ENCODE measurements at places on chromosomes 4 and X.
A peak's percentile ranks its signal among the peaks of the same experiment; 100 is the strongest.

- DNase-seq, result no peak
These were observed 541.0 kb downstream of the SPRY1 start for GRCh38 chr4:123937581-123937980.

DNA sequence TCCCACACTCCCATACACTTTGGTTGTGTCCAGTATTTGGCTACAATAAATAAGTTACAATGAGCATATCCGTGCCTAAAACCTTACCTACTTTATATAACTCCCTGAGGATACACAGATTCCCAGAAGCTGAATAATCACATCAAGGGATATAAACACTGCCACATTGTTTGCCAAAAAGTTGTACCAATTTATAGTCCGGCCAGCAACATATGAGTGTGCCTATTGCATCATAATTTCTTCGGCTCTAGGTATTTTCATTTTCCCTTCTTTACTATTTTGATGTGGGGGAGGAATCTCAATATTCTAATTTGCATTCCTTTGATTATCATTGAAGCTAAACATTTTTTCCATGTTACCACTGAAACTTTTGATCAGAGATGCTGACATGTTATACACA is 146.4 kb downstream of the PCDH19 start:
- no peak for DNase-seq

DNA sequence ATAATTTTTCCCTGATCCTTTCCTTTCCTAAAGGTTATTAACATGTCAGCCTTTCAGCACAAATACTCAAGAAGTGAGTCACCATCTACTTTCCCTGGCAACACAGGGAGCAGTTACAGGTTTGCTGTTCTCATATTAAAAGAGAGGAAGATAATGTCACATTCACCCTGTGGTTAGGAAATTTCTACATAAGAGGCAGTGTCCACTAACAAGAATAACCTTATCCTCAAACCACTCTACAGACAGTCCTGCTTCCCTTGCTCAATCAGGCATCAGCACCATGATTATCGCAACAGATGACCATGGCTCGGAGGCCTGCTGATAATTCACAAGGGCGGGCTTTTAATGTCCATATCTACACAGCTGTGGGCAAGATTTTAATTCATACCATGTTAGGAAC is 30.9 kb downstream of the RNF150 start:
- DNase-seq, result no peak

DNA sequence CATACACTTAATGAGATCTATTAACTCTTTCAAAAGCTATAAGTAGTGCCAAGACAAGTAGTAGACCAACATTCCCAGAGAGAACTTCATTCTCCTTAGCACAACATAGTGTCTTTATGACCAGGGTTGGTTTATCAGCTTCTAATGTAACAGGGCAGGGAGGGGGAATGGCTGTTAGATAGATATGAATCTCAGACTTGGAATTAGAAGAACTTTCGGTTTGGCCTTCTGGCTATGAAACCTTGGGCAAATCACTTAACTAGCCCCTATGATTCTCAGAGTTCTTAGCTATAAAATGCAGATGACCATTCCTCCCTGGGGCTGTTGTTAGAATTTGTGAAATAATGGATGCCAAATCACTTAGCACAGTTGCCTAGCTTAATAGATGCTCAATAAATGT is 132.2 kb downstream of the SLC10A7 start:
- DNase-seq, result no peak

- no peak for DNase-seq
These were observed 269.3 kb upstream of the HS3ST1 start for GRCh38 chr4:11698033-11698432.

DNA sequence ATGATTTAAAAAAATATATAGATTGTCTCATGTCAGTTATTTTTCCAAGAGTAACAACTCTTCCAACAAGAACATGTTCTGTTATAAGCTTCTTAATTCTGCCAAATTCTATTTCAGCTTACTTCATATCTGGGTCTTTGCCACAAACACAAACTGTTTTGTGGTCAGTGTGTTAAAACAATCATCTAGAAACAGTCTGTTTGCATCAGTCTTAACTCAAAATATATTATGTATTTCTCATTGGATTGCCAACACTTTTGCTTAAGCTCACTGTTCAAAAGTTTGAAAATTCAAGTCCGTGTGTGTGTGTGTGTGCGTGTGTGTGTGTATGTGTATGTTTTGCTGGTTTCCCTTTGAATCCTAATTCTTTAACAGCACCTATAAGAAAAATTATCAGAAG is 752.3 kb upstream of the NDST4 start:
- DNase-seq, result no peak

DNA sequence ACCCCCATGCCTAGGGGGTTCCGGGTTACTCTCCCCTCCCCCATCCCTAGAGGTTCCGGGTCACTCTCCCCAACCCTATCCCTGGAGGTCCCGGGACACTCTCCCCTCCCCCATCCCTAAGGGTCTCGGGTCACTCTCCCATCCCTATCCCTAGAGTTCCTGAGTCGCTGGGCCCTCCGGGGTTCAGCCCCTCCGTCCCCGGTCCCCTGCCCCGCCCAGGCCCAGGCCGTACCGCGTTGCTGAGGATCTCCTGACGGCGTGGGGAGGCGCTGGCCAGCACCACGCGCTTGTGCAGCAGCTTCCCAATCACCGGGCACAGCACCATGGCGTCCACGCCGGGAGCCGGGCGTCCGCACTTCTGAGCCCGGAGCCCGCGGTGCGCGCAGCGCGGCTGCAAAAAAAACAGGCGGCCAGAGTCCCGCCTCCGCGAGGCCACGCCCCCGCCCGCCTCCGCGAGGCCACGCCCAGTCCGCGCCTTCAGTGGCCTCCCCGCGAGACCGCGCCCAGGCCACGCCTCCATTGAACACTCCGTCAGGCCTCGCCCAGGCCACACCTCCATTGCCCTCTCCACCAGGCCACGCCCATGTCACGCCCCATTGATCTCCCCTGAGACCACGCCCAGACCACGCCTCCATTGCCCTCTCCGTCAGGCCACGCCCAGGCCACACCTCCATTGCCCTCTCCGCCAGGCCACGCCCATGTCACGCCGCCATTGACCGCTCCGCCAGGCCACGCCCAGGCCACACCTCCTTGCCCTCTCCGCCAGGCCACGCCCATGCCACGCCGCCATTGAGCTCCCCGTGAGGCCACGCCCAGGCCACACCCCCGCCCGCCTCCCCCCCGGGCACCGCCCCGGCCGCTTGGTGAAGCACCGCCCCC is at the start of gene ASMTL:
TSS of gene ASMTL (minus strand) at position 394 of the 879 bp plus-strand sequence. CDS start at position 325, 69 bp downstream.
- DNase-seq, result no peak

GRCh38 chr4:52997132-52997416 is 135.0 kb downstream of the RASL11B start:
- DNase-seq, result no peak

DNA sequence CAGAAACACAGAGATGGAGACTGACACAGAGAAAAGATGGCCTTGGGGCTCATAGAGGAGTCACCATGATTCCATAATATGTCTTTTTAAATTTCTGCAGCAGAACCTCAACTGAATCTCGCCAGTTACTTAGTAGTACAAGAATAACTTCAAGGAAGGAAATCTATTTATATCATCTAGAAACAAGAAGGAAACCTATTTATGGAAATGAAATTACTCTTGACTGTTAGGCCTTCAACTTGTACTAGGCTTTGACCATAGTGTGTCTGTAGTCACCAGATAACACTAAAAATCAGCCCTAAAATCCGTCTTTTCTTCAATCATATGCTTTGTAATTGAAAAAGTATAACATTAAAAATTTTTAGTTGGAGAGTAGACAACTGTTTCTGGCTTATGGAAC is 740.4 kb downstream of the TRIML1 start:
- no peak for DNase-seq

DNA sequence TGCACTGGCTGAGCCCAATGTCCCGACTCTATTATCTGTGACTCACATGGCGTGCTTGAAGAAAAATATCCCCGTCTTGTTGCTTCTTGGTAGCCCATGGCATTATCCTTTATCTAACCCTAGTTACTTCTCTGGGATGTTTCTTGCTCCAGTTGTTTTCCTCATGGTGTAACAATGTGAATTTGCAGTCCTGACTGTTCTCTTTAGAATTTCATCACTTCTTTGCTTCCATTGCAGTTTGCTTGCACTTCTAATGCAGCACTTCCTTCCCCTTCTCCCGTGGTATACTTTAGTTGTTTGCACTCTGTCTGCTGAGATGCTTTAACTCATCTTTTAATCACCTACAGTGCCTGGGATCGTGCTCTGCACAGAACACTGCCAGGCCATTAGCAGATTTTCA is 126.9 kb downstream of the MAML3 start:
- DNase-seq, result no peak

DNA sequence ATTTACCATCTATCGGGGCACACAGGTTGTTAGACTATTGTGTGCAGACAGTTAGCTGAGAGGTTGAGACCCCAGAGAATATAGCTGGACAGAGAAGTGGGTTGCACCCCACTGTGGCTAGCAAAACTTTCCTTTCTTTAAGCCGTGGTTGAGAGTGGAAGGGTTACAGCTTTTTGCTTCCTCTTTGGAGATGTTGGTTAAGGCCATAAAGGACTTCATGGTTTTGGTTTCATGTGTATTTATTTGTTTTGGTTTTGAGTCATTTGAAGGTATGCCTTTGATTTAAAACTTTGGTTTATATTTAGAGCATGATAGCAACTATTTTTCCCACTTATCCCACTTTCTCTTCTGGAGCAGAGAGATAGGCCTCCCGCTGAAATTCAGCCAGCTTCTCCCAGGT is 274.3 kb upstream of the IL1RAPL1 start:
- DNase-seq, result no peak

GRCh38 chr4:147865926-147866325 is 134.0 kb downstream of the ARHGAP10 start:
- DNase-seq, result no peak

DNA sequence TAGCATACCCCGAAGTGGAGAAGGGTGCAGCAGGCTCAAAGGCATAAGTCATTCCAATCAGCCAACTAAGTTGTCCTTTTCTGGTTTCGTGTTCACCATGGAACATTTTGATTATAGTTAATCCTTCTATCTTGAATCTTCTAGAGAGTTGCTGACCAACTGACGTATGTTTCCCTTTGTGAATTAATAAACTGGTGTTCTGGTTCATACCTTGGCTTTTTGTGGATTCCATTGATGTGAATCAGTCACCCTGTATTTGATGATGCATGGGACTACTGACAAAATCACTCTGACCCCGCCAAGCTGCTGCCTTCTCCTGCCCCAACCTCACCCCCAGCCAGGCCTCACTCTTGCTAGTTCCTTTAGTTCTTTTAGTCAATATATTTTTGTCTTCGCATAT is 32.7 kb downstream of the F9 start:
- no peak for DNase-seq

- DNase-seq, result no peak
These were observed 4.2 kb upstream of the RGS12 start for GRCh38 chr4:3288571-3289094.

GRCh38 chr4:108172753-108173598 is 4.2 kb upstream of the LEF1 start:
- DNase-seq, result peak; percentile 9

DNA sequence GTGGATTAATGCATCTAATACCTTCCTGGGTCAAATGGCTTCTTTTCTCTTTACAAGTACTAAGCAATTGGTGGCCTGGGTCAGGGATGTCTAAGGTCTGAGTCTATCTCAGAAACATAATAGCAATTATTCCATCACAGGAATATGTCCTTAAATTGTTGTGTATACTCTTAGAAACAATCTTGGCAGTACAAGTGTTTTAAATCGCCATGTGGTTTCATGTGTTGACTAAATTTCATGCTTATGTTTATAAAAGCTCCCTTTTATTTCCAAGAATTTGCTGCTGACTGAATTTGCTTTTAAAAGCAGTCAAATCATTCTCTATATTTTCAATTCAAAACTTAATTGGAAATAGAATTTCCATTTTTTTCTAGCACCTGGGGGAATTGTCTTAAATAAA is 125.3 kb upstream of the PACRGL start:
- no peak for DNase-seq

DNA sequence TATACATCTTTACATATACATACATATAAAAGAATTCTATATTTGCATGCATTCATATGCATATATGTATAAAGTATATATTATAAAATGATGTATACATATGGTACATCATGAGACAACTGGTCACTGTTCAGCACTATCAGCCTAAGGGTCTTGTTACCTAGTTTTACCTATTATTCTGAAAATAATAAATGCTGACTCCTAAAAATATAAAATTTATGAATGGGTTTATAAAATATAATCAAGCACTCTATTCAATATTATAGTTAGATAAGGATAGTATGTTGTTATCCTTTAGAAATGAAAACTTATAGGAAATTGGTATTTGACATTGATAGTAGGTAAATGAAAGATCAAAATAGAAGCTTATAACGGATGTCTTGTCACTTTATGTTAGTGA is 324.2 kb downstream of the GBA3 start:
- DNase-seq, result no peak

DNA sequence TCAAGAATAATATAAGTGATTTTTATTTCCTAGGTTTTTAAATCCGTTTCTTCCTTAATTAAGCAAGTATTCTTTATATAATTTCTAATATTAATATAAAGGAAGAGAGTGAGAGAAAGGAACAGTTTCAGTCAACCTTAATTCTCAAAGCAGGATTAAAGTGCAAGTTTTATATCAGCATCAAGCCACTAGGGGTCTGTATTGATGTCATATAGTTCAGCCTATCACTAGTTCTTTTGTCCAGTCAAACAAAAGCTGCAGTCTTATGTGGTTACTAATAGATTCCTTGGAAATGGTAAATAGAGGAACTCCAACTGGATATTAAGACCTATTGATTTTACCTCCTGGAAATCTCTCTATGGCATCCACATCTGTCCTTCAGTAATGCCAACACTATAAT is 82.0 kb downstream of the NAP1L3 start:
- DNase-seq, result no peak

DNA sequence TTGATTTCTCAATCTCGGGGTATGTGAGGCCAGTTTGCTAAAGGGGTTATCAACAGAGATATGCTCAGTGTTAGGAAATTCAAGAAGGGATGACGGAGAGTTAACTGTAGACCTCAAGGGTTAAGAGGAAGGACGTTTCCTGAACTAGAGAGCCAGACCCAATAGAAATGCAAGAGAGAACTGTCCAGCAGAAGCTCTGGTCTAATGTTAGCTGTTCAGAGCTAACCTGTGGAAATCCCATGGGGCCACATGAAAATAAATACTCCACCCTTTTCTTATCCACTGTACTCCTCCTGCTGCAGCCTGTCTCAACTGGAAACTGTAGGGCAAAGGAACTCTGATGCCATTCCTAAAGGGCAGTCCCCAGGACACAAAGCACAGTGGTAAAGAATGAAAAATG is 274.3 kb downstream of the DMD start:
- no peak for DNase-seq

DNA sequence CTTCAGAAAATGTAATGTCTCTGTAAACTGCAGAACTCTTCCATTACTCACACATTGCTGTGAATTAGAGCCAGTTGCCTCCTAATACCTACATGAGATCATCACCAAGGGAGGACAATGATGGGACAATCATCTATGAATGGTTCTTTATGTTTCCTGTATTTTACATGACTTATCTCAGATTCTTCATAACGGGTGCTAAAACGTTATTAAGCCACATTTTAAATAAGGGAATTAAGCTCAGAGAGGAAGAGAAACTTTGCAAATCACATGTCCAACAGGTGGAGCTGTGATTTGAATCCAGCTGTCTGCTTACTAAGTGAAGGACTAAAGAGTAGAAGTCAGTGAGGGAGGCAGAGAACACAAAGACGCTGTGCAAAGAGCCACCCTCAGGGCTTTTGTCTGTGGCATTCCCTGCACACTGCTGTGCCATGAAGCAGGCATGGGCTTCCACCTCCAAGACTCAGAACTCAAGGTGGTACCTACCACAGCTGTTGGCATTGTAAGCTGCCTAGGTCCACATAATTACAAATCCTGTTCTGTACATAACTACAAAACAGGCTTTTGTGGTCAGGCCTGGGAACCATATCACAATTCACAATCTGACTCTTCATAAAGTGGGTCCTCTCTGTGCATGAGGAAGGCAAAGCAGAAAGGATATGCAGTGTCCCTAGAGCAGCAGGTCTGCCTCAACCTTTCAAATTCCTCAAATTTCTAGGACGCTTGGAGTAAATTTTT is 12.8 kb downstream of the TBC1D9 start:
- DNase-seq, result no peak
